ENCODE measurements at places on chromosomes 5 and 9.
A peak's percentile ranks its signal among the peaks of the same experiment; 100 is the strongest.

DNA sequence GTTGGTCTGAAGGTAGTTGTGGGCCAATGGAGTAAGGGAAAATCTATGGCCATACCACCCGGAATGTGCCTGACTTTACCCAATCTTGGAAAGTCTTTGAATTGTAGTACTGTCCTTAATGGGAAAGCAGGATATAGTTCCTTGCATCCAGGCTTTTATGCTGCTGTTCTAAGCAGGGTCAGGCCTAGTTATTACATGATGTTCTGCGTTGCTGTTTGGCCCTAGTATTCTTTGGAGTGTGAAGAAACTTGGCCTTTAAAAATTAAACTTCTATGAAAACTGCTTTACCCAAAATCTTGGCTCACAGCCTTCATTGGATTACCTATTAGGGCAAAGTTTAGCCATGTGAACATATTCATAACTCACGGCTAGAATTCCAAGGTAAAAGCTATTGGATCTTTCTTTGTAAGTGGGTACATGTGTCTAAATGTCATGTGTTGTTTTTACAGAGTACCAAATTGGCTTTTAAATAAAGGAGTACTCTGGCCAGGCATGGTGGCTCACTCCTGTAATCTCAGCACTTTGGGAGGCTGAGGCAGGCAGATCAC lies 211.1 kb downstream of the DTWD2 start:
- no peak for DNase-seq

- DNase-seq = no peak
Measured at GRCh38 chr9:71001780-71002386, 119.5 kb downstream of the TRPM3 start.

DNA sequence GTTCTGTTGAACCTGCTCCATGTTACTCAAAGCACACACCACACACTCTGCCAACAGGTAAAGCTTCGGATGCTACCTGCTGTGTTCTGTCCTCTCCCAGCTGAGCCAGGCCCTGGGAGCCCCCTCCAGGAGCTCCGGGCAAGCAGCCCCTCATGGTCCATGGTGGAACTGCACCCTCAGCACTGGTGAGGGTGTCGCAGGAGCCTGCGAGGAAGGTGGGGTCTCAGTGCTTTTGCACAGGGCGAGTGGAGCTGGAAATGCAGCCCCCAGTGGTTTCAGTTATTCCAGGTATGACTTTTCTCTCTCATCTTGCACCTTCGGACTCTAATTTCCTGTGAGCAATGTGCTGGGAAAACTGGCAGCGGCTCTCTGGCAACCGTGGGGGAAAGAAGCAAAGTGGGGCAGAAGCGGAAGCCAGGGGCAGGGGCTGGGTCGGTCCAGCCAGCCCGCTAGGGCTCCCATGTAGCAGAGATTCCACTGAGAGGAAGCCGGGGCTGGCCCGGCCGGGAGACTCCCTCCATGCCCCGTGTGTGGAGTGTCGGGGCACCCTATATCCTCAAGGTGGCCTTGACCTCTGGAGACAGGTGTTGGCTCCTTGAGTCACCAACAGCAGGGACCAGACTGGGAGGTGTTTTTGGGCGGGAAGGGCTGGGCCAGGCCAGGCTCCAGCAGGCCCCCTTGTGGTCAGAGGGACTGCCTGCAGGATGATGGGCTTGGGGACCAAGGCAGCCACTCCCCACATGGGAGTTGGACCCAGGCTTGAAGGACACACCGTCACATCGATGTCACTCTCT lies 75.6 kb upstream of the PRSS3 start:
- DNase-seq = peak; percentile 33

- no peak for DNase-seq
Measured at GRCh38 chr5:107356891-107357290, 313.8 kb downstream of the EFNA5 start.

GRCh38 chr5:52077941-52078815 lies 694.9 kb downstream of the ISL1 start:
- no peak for DNase-seq

DNA sequence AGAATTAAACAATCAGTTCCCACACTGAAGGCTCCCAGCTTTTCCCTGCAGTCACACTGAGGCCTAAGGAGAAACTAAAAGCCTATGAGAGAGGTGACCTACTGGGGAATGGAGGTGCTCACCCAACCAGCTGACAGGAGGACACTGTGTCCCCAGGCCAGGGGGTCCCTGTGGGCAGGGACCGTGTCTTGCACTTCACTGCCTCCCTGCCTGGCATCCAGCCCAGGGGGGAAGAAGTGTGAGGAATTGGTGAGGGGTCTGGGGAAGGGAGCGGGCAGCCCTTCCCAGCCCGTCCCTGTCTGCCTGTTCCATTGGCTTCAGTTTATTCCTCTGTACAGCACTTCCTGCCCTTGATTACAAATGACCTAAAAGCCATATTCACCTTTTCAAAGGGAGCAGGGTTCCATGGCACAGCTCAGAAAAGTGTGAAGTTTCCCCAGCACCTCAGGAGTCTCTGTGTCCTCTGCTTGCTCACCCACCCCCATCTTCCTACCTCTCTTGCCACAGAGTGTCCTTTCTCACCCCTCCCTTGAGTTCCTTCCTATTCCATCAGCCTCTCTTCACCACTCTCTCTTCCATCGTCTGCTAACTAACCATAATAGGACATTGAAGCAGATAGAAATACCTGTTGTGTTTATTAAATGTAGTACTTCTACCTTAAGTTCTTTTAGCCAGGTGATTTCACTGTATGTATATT lies 12.9 kb downstream of the OTULINL start:
- no peak for DNase-seq

GRCh38 chr5:124341066-124341858 lies 405.2 kb downstream of the ZNF608 start:
- DNase-seq = no peak

DNA sequence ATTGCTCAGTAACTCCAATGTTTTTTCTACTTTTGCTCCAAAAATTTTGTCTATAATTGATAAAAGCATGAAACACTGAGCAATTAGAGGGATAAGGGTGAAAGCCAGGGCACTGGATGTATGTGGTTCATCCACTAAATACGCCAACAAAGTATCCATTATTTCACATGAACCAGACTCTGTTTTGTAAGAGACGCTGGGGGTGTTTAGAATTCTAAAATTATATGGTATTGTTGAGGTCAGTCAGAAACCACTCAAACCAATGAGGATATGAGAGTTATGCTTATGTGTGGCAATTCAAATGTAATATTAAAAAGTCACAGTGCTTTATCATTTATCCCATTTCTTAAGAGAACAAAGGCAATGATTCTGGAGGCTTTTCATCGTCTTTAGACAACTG lies 220.2 kb downstream of the EFNA5 start:
- DNase-seq = no peak

- no peak for DNase-seq
Measured at GRCh38 chr5:180853121-180853847, 7.8 kb downstream of the ZFP62 start.
